ENCODE measurements at places on chromosomes 7 and 10.
A peak's percentile ranks its signal among the peaks of the same experiment; 100 is the strongest.

DNA sequence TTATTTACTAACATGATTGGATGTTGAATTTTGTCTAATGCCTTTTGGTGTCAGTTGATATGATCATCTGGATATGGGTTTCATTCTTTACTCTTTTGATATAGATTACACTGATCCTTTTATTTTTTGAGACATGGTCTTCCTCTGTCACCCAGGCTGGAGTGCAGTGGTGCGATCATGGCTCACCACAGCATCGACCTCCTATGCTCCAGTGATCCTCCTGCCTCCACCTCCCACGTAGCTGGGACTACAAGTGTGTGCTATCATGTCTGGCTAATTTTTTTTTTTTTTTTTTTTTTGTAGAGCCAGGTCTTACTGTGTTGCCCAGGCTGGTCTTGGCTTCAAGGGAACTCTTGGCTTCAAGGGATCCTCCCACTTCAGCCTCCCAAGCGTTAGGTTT, 27.1 kb downstream of the BMS1 start:
- DNase-seq, result no peak

GRCh38 chr7:2484868-2485267, 8.7 kb upstream of the GRIFIN start:
- no peak for DNase-seq

DNA sequence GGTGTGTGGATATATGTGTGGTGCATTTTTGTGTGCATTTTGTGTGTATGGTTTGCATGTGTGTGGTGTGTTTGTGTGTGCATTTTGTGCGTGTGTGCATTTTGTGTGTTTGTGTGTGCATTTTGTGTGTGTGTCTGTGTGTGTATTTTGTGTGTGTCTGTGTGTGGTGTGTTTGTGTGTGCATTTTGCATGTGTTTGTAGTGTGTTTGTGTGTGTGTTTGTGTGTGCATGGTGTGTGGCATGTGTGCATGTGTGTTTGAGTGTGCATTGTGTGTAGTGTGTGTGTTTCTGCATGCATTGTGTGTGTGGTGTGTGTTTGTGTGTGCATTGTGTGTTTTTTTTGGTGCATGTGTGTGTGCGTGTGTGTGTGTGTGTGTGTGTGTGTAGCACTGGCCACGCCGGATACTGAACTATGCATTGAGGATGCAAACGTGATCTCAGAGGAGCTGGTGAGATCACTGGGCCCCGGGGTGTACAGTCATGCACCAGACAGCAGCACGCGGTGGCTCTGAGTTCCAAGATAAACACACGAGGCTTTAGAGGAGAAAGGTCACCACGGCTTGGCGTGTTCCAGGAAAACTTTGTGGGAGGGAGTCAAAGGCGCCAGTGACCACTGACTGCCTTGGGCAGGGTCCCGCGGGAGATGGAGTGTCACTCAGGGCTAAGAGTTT, 106.6 kb upstream of the SHH start:
- DNase-seq, result no peak

- DNase-seq, result no peak
These were observed 165.8 kb downstream of the CFTR start for GRCh38 chr7:117645481-117646165.

- DNase-seq, result no peak
These were observed 260.7 kb upstream of the PPP2R2D start for GRCh38 chr10:131640045-131640644.

GRCh38 chr7:28890137-28890536, 68.0 kb downstream of the TRIL start:
- peak; percentile 97 for DNase-seq

DNA sequence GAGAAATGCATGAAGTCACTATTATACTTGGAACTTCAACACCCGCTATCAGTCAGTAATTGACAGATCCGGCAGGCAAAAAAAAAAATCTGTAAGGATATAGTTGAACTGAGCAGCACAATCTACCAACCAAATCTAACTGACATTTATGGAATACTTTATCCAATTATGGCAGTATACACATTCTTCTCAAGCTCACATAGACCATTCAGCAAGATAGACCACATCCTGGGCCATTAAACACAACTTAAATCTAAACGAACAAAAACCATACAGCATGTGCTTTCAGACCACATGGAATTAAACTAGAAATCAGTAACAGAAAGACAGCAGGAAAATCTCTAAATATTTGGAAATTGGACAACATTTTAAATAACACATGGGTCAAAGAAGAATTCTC, 112.7 kb downstream of the MPP7 start:
- DNase-seq, result no peak

DNA sequence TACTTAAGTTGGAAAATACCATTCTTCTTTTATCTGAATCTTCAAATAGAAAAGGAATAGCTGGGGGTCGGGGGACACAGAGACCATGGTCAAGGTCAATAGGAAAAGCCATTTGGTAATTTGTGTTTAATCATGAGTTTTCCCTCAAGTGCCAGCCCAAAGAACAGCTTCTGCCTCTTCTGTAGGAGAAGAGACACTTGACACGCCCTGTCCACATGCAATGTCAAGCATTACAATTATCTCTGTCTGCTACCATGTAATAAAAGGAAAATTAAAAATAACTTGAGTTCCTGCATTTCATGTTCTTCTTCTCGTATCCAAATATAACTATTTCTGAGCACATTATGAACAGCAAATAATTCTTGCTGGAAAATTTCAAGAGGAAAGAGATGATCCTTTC, 241.7 kb downstream of the IPMK start:
- no peak for DNase-seq

GRCh38 chr7:103097041-103097440, 22.1 kb downstream of the ARMC10 start:
- DNase-seq, result no peak

GRCh38 chr7:25675789-25676474, 447.6 kb upstream of the NPVF start:
- no peak for DNase-seq

- DNase-seq, result no peak
These were observed 119.1 kb downstream of the PTPRZ1 start for GRCh38 chr7:121992068-121992467.

DNA sequence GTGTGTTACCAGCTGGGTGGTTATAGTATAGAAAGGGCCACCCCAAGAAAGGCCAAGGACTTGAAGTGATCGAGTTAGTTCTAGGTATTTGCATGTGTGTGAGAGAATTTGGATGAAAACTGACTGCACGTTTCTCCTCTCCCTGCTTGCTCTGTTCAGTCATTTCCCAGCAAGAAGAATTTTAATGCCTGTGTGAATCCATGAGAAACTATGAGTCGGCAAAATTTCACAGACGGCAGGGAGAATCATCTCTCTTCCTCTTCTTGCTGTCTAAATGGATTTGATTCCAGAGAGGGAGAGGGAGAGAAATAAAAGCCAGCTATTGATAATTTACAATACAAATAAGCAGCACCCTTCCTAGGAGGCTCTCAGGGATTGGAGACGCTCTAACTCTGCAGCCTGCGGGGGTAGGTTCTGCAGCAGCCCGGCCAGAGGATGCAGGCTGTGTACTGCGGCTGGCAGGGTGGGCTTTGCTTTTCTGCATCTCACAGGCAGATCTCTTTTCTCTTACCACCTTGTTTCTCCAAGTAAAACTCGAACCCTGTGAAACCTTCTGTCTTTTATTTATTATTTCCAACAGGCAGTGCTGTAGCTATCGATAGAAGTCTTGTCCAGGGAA, 183.6 kb downstream of the TCF7L2 start:
- no peak for DNase-seq

DNA sequence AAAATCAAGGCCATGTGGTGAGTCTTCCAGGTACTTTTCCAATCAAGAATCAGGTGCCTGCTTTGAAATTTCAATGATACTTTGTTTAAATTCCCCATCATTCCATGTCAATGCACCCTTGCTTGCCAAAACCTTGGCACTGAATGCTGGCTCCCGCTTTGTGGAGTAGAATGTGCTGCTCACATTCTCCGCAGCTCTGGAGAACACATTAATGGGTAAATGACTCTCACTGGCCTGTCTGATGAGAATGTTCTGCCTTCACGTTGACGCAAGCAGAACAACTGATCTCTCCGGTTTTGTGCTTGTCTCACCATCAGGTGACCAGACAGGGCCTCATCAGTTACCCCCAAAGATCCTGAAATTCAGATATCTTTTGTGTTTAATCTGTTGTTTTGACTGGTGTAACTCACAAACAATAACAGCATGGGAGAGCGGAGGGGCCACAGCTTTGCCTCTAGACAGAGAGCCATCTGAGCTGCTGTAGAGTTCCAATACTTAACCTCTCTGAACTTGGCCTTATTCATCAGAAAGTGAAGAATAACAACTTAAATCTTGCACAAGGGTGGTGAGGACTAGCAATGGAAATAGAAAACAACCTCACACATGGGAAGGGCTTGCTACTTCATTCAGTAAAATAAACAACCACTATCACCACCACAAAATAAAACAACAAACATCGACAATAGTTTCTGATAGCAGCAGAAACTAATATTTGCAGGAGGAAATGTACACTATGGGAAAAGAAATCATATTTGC, 276.9 kb upstream of the IGFBP3 start:
- no peak for DNase-seq

- no peak for DNase-seq
These were observed 32.8 kb upstream of the CDH23 start for GRCh38 chr10:71363936-71364335.

DNA sequence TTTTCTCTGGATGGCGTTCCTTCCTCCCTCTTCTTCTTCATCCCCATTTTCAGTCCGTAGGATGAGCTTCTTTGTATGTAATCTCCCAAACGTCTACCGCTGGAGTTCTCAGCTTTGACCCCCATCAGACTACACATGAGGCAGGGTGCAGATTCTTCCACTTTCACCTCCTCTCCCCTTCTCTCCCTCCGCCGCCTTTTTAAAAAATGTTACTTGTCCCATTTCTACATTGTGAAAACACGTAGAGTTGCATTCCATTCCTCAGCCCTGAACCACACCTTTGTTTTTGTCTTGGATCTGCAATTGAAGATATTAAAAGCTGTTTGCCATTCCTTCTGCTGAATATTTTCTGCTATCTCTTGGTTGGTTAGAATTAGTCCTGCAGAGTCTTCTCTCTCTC, 6.2 kb downstream of the ADIRF start:
- DNase-seq, result no peak

DNA sequence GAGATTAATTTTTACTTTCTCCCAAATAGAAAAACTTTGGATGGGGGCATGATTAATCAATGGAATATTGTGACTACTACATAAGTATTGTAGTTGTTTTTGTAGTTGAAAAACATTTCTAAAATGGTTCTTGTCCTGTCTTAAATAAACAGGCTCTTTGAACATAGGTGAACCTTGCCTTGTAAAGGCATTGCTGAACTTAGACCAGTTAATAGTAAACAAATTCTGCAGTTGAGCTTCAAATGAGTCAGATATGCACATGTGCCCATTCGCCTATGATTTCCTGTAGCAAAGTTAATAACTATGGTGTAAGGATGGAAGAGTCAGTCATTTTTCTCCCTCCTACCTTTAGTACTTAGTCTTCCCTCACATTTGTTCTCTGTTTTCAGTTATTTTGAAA, 22.6 kb downstream of the CUTC start:
- no peak for DNase-seq

GRCh38 chr10:17866346-17866745, 57.2 kb downstream of the MRC1 start:
- no peak for DNase-seq

DNA sequence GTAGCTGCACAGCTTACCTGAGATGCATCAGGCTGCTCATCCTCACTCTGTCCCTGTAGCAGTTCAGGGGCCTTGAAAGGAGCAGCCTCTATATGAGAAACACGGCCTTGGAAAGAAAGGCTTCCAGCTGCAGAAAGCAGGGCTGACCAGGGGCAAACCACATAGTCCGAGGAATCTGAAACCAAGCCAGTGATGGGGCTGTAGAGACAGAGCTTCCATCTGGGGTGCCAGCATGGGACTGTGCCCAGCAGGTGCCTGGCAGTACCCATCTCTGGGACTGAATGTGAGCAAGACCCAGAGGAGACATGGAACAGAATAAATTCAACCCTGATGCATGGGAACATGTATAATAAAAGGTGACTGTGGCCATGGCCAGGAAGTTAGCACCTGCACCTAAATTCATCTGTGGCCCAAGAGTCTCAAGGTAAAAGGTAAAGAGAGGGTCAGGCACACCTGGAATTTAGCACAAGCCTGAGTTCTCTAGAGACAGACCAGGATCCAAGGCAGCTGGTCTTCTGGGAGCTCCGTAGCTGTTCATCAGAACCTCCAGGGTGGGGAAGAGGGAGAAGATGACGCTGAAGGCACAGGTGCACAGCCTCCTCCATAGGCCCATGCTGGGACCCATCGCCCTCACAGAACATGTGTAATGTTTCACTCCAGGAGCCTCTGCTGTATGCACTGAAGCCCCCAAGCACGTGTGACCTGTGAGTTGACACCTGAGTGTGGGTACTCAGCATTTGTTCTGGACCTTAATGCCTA, 25.3 kb downstream of the FRMPD2 start:
- DNase-seq, result no peak

GRCh38 chr7:49295146-49295545, 370.8 kb downstream of the CDC14C start:
- no peak for DNase-seq

- no peak for DNase-seq
These were observed 16.2 kb upstream of the MACC1 start for GRCh38 chr7:20233362-20233761.

- DNase-seq, result no peak
These were observed 70.4 kb downstream of the TBXAS1 start for GRCh38 chr7:139899328-139899955.

DNA sequence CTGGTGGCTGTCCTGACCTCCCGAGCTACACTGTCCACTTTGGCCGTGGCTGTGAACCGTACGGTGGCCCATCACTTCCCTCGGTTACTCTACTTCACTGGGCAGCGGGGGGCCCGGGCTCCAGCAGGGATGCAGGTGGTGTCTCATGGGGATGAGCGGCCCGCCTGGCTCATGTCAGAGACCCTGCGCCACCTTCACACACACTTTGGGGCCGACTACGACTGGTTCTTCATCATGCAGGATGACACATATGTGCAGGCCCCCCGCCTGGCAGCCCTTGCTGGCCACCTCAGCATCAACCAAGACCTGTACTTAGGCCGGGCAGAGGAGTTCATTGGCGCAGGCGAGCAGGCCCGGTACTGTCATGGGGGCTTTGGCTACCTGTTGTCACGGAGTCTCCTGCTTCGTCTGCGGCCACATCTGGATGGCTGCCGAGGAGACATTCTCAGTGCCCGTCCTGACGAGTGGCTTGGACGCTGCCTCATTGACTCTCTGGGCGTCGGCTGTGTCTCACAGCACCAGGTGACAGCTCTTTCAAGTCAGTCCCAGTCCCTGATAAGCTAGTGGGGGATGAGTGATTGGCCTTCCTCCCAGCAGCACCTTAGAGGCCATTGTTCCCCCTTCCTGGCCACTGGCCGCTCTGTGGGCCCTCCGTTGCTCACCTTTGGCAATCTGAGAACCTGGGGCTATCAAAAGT, 3.0 kb downstream of the CHPF2 start:
- no peak for DNase-seq

DNA sequence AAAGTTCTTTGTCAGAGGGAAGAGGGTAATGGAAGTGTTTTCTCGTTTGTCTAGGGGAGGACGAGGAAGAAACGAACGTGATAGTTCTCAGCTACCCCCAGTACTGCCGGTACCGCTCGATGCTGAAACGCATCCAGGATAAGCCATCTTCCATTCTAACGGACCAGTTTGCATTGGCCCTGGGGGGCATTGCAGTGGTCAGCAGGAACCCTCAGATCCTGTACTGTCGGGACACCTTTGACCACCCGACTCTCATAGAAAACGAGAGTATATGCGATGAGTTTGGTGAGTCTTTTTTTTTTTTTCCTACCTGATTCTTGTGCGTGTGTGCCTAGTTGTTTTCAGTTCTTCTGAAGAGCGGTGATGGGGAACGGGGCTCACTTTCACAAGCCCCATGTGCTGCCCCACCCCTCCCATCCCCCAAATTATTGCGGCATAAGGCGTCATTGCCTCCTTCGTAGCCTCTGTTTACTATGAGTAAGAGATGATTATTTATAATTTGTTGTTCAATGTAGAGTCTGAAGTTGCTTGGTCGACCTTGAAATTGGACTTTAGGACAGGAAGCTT, 98.6 kb downstream of the ARID5B start:
- DNase-seq, result no peak

All from iPS DF 19.7 (cell line).